Thymus (tissue), 14 donors: ENCODE measurements at places on chromosomes 1 and 21. TPM values are rescaled to one million over a fixed set of nuclear protein-coding genes. Genes with fewer than 3 reads are reported as not detected.

DNA sequence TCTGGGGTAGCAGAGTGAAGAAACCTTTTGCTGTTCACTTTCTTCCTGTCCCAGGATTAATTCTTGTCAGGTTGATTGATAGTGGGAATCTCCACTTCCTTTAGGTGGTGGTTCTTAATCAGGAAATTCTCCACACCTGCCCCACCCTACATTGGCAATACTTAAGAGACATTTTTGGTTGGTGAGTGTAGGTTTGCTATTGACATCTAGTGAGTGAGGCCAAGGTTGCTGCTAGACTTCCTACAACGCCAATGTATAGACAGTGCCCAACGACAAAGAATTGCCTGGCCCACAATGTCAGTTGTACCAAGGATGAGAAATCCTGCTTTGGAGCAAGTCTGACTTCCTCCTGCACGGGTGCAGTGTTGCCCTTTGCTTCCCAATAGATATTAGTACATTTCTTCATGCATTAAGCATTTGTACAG lies 38.5 kb downstream of the MAP3K7CL start:
- H3K36me3 ChIP-seq, result no peaks in the 10 kb centered on the region
- H3K27ac ChIP-seq, result no peak overlapping the region
- H3K4me1 ChIP-seq, result no peaks in the 10 kb centered on the region
- no peaks in the 10 kb centered on the region for H3K27me3 ChIP-seq

GRCh38 chr1:37288900-37289299 lies 185.5 kb upstream of the ZC3H12A start:
- H3K4me3 ChIP-seq, result no peak overlapping the region
- H3K36me3 ChIP-seq, result no peaks in the 10 kb centered on the region
- no peak for DNase-seq
- no peaks in the 10 kb centered on the region for H3K4me1 ChIP-seq
- no peak overlapping the region for H3K27ac ChIP-seq

GRCh38 chr1:1422465-1423244 lies 1.6 kb upstream of the ANKRD65 start:
- H3K36me3 ChIP-seq, result no peaks in the 10 kb centered on the region
- H3K4me3 ChIP-seq, result no peak overlapping the region
- DNase-seq, result no peak
- peaks cover 72% of the 10 kb centered on the region for H3K27me3 ChIP-seq

GRCh38 chr1:160739098-160739511 lies at the start of gene SLAMF7:
Gene SLAMF7, plus strand, starts transcription at chr1:160739247. Its CDS starts 55 bp downstream, at chr1:160739302.
- H3K4me3 ChIP-seq, result no peak within 1 kb of the TSS
- H3K4me1 ChIP-seq, result peaks cover 20% of the 10 kb centered on the region
- no peak within 1 kb of the TSS for H3K27ac ChIP-seq
- H3K36me3 ChIP-seq, result no peaks in the 10 kb centered on the region
- DNase-seq, result no peak

- peaks cover 8% of the 10 kb centered on the region for H3K4me1 ChIP-seq
- no peak overlapping the region for H3K4me3 ChIP-seq
- no peak overlapping the region for H3K27ac ChIP-seq
Observed at GRCh38 chr1:46547481-46548383, 3.7 kb downstream of the KNCN start.

DNA sequence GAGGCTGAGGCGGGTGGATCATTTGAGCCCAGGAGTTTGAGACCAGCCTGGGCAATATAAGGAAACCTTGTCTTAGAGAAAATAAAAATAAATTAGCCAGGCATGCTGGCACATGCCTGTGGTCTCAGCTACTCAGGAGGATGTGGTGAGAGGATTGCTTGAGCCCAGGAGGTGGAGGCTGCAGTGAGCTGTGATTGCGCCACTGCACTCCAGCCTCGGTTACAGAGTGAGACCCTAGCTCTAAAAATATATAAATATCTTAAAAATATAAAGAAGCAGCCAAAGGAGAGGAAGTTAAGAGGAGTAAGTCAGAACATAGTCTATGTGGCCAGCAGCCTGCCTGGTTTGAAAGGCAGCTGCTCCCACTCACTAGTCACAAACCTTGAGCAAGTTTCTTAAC lies 4.5 kb upstream of the IL10RB start:
- H3K27me3 ChIP-seq, result no peaks in the 10 kb centered on the region
- H3K36me3 ChIP-seq, result peaks cover 54% of the 10 kb centered on the region
- H3K4me3 ChIP-seq, result no peak overlapping the region
- no peak for DNase-seq
- H3K27ac ChIP-seq, result no peak overlapping the region

Gene FCRL3
- 2.5 TPM for total RNA-seq

- H3K27ac ChIP-seq, result no peak overlapping the region
- H3K36me3 ChIP-seq, result no peaks in the 10 kb centered on the region
- DNase-seq, result no peak
- no peaks in the 10 kb centered on the region for H3K4me1 ChIP-seq
- no peaks in the 10 kb centered on the region for H3K27me3 ChIP-seq
Observed at GRCh38 chr21:21740207-21740606, 742.0 kb downstream of the NCAM2 start.
